ENCODE measurements at places on chromosomes 6 and 20.

DNA sequence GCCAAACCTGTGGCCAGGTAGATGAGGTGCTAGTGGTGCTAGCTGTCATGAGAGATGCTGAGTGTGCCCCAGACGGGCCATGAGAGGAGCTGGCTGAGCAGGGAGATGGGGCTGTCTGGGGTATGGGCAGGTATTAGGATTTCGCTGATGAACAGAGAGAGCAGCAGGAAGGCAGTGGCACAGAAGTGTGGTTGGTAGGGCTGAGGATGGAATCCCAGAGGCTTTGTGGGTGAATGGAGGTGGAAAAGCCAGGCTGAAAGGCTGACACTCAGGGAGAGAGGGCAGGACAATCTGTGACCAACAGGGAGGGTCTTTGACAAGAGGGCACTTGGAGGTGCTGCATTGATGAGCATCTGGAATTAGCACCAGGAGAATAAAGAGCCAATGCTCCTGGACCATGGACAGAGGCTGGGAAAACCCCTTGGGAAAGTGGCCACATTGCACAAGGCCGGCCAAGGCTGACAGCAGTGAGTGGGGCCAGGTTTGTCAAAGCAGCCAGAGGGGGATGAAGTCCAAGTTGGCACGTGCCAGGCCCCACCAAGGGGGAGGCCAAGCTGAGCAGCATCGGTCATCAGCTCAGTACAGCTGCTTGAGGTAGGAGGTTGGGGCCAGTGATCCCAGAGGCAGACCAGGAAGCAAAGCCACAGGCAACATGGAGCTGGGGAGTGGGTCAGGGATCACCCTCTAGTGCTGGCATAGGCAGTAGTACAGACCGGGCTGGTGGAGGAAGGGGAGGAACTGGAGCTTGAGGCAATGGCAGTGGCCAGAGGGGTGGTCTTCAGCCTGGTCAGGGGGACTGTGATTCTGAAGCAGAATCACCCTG is 19.7 kb upstream of the SGK2 start:
- DNase-seq, result peak; percentile 13

DNA sequence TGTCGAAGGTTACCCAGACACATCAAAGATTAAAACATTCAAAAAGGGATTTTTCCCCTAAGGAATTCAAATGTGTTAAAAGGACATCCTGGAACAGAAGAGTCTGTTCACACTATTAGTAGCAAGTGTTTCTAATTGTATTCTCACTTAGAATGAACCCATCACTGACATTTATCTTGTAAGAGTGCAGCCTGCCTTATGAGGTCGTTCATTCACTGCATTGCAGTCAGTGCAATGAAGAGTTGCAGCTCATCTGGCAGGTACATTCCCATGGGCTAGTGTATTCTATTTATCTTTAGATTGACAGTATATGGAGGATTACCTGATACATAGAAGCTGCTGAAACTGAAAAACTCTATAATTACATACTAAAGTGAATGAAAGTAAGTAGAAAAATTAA is 36.5 kb downstream of the PHACTR1 start:
- no peak for DNase-seq

GRCh38 chr6:73309535-73309784 is 44.6 kb downstream of the DPPA5 start:
- no peak for DNase-seq

- no peak for DNase-seq
Observed at GRCh38 chr20:62700261-62700930, 8.2 kb upstream of the NTSR1 start.

- DNase-seq, result no peak
Observed at GRCh38 chr6:41561416-41561815, 15.2 kb downstream of the FOXP4 start.

DNA sequence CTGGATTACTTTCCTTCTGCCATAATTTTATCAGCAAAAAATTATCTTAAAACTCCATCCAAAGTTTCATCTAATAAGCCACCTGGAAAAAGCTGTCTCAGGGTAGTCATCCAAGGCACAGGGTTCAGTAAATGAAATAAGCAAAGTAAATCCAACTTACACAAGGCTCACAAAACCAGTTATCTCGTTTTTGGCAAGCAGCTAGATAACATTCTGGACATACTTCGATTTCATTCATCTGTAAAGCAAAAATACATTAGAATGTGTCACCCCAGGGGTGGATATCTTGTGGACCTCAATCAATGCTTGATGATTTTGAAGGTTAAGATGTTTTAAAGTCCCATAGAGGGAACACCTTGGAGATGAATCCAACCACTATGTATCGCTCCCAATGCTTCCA is 73.1 kb downstream of the ZMYND8 start:
- no peak for DNase-seq

DNA sequence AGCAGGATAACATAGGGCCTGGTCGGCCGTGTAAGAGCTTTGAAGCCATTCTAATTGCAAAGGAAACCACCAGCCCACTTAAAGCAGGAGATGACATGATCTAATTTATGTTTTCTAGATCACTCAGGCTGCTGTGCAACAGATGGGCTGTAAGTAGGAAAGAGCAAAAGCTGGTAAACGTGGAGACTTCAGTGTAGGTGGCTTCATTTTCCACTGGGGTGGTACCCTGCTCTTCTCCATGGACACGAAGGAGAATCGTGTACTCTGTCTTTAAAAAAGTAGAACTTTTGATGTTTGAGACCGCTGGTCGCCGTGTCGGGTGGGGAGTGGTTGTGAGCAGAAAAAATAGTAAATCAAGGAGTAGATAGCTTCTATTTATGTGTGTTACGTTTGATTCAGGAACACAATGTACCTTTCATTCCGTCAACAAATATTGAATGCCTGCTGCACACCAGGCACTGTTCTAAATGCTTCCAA is 6.4 kb downstream of the CASS4 start:
- peak; percentile 51 for DNase-seq

- no peak for DNase-seq
Observed at GRCh38 chr6:139262519-139263300, 29.1 kb downstream of the TXLNB start.
